ENCODE measurements at places on chromosomes 12 and 14.

GRCh38 chr12:82749015-82749414 is 62.3 kb downstream of the TMTC2 start:
- no peak for DNase-seq

GRCh38 chr12:29961231-29961630 is 177.5 kb upstream of the TMTC1 start:
- DNase-seq: no peak

DNA sequence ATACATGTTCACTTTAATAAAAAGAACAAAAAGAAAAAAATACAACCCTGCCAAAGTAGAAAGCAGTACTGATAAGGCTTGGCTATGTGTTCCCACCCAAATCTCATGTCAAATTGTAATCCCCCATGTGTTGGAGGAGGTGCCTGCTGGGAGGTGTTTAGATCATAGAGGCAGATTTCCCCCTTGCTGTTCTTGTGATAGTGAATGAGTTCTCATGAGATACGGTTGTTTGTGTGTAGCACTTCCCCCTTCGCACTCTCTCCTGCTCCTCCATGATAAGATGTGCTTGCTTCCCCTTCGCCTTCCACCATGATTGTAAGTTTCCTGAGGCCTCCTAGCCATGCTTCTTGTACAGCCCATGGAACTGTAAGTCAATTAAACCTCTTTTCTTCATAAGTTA is 59.9 kb downstream of the USP15 start:
- no peak for DNase-seq

- DNase-seq: no peak
Observed at GRCh38 chr14:91163316-91163715, 49.4 kb downstream of the DGLUCY start.

- DNase-seq: no peak
Observed at GRCh38 chr12:39682689-39683477, 63.3 kb upstream of the ABCD2 start.

DNA sequence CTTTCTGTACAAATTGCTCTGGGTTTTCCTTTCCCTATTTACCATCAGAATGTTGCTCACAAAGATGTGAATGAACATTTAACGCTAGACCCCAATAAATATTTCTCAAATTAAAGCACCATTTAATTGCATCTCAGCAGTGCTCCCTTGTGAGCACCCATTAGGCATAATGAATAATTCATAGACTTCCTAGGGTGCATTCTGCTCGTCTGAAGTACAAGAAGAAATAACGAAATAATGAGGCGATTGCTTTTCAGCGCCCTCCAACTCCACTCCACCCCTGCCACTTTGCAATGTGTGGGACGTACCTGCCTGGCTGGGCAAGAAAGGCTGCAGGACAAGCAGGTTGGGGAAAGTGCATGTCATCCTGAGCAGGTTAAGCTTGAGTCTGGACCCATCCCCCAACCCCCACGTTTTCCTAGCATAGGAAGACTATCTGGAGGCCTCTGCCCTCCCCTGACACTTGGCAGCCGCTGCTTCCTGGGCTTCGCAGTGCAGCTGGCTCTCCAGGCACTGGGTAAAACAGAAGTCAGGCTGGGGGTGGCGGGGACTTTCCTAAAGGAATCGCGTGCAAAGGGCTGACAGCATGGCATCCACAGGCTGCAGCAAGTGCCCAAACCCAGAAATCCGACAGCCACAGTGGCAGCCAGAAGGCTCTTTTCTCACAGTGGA is 253.7 kb downstream of the DUSP6 start:
- no peak for DNase-seq

DNA sequence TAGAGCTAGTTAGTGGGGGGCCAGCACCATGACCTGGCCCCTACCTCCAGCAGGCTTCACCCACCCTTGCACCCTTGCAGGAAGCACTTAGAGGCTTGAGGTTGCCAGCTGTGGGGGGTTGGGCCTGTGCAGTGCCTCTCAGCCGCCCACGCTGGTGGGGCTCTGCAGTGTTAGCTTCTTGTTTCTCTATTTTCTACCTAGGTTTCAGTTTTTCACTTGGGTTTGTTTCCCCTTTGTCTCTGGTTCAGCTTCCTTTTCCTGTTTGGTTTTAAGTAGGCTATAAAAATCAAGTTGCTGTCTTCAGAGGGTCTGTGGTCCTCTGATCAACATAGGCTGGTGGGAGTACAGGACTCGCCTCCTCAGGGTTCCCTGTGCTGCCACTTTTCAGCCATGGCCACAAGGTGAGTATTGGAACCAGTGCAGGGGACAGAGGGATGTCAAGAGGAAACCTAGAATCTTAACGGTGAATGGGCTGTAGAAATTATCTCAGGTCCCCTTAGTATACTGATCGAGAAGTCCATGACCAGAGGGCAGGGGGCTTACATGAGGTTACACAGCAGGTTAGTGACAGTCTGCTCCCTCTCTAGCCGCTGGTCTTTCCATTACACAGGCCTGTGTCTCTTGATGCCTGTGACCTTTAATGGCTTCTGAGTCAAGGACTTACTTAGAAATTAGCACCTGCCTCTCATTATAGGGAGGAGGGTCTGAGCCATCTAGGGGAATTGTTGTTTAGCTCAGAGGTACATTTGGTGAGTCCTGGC is at the start of gene EVL:
Gene EVL, plus strand, starts transcription at position 312 of the 761 bp plus-strand sequence. Its CDS starts 79 bp downstream, at position 391.
- DNase-seq: no peak

DNA sequence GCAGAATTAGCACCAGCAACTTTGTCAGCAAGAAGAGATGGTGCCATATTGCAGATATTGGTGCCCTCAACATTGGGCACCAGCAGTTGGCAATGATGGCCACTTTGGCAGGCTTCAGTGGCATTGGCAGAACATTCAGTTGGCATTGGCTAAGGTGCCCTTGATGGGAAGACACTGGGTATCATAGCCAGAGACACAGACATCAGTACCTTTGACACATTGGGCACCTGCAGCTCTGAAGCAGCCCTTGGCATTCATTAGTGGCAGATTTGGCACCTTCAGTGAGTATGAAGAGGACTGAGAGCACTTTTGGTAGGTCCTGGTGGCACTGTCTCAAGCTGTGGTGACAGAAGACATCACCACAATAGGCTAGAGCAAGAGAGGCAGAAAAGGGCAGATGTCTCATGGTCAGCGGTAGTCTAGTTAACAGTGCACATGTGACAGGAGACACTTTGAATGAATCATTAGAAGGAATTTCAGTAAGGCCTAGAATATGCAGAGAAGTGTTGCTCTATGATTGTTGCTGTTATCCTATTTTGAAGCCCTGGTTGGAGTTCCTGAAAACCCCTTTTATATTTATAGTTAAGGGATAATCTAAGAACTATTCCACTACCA is 422.2 kb downstream of the APAF1 start:
- no peak for DNase-seq

DNA sequence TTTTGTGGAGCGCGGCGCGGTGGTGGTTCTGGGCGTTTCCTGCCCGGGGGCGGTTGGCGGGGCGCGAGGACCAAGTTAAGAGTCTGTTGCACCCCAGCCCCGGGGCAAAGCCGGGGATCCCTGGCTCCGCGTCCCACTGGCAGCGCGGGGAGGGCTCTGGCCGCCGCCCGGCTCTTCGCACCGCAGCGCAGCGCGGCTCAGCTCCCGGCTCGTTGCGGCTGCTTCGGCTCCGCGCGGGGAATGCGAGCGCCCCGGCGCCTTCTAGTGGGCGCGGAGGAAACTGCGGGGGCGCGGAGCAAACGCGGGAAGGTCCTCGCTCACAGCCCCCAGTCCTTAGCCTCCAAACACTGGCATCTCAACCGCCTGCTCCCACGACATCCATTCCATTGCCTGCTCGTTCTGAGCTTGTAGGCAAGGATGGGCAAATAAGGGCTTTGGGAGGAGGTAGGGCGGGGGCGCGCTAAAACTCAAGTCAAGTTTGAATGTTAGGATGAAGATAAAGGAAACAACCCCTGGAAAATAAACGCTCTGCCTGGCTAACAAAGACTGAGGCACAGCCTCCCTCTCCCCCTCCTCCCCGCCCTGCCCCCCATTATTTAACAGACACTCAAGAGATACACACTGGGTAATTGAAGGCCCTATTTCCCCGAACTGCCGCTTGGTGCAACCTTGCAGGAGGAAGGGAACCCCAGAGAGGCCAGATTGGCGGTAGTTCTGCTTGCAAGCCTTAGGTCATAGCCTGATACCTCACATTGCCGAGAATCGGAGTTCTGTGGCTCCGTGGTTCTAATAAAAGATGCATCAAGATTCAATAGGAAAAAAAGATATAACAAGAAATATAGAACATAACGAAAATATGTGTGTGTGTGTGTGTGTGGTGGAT is at the start of gene B4GALNT1:
Gene B4GALNT1, minus strand, starts transcription at position 244 of the 883 bp plus-strand sequence. CDS start 1,069 bp downstream, outside the sequence.
- DNase-seq: peak; percentile 54

- no peak for DNase-seq
Observed at GRCh38 chr12:91126516-91126915, 15.2 kb upstream of the LUM start.

GRCh38 chr14:28571636-28572035 is 195.0 kb upstream of the FOXG1 start:
- no peak for DNase-seq

- DNase-seq: no peak
Observed at GRCh38 chr12:89187507-89187906, 164.8 kb downstream of the DUSP6 start.

GRCh38 chr12:102848832-102849231 is 68.2 kb downstream of the PAH start:
- DNase-seq: no peak

DNA sequence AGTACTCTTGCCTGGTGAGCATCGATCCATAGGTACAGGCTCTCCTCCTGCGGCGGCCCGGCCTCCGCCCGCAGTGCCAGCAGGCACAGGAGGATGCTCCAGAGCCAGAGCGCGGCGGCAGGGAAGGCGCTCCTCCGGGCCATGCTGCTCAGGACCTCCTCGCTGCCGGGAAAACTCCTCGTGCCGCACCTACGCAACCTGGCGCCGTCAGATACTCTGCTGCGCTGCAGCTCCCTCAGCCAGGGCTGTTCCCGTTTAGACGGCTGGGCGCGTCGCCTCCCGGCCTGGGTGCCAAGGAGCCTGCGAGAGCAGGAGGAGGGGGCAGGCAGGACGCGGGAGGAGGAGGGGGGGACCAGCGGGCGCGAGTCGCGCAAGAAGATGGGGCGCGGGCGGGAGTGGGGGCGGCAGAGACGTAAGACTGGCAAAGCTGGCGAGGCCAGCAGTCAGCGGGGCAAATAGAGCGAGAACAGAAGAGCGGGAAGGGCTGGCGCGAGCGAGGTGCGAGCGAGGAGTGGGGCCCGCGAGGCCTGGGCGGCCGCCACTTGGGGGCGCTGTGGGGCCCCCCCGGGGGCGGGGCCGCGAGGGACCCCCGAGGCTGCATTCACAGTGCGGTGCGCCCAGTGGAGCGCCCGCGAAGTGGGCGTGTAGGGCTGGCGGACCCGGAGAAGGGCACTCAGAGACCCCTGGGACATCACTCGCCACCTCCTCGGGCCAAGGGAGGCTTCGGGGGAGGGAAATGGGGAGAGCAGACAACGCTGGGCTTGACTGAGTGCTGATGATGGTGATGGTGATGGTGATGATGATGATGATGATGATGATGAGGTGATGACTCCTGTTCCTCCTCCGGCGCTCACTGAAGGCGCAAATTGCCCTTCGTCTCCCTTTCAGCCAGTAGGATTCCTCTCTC is at the start of gene WIF1:
Gene WIF1, minus strand, starts transcription at position 257 of the 907 bp plus-strand sequence. Its CDS starts 114 bp downstream, at position 143.
- DNase-seq: no peak

- DNase-seq: no peak
Observed at GRCh38 chr12:131362291-131363211, 348.3 kb upstream of the SFSWAP start.

- DNase-seq: no peak
Observed at GRCh38 chr12:97640826-97641225, 178.2 kb downstream of the RMST start.

- DNase-seq: no peak
Observed at GRCh38 chr14:97731800-97732199, 934.6 kb downstream of the VRK1 start.

GRCh38 chr14:39734306-39734705 is 302.1 kb upstream of the FBXO33 start:
- DNase-seq: no peak

DNA sequence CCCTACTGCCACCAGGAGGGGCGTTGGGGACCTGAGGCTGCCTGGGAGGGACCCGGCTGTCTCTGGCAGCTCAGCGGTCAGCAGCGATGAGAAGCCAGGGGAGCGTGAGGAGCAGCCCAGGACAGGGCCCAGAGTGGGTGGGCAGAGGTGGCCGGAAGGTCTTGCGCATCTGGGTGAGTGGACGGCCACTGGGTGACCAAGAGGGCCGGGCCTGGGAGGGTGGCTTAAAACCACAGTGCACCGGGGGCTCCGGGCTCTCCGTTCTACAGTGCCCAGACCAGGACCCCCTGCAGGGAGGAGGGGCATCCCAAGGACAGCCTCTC is 10.0 kb downstream of the INF2 start:
- no peak for DNase-seq

- DNase-seq: no peak
Observed at GRCh38 chr12:59845293-59845692, 249.5 kb downstream of the SLC16A7 start.

DNA sequence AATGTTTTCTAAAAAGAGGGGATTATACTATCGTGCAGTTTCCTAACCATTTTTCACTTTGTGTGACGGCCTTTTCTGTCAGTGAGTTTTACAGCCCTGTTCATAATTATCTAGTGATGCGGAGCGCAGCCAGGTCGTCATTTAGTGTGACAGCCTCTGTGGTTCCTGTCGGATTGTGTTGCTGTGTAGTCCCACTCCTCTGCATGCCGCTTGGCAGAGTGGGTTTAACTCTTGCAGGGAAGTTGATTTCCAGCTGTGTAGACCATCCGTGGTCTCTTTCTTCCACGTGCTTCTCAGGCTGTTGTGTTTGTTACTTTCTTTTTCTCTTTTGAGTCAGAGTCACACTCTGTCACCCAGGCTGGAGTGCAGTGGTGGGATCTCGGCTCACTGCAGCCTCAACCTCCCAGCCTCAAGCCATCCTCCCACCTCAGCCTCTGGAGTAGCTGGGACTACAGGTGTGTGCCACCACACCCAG is 8.6 kb downstream of the RAN start:
- DNase-seq: no peak

GRCh38 chr14:106691601-106692291 is 1165.4 kb downstream of the TMEM121 start:
- DNase-seq: no peak

- no peak for DNase-seq
Observed at GRCh38 chr14:68309616-68310015, 483.3 kb downstream of the ZFP36L1 start.

GRCh38 chr12:27277846-27278260 is 33.8 kb downstream of the STK38L start:
- no peak for DNase-seq

DNA sequence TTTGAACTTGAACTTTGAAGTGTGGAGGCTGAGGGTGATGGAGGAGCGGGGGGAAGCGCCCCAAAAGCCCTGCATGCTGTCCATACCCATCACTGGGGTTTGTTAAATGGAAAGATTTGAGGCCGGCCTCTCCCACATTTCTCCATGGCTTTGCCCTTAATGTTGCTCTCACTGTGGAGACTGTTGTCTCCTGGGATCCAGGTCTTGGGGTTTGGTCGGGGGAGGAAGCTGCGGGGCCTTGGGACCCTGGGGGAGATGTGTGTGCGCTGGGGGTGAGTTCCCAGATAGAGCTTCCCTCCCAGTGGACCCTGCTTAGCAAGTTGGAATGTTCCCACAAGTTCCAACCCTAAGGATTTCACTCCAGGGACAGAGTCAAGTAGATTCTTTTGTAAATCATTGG is 28.0 kb upstream of the LRTM2 start:
- DNase-seq: no peak
